Activated CD4-positive, alpha-beta T cell treated with anti-CD3 and anti-CD28 coated beads, Interleukin-2, amount 50 U/mL, for 4 hours (primary cell): ENCODE measurements at places on chromosomes 5 and 9.

DNA sequence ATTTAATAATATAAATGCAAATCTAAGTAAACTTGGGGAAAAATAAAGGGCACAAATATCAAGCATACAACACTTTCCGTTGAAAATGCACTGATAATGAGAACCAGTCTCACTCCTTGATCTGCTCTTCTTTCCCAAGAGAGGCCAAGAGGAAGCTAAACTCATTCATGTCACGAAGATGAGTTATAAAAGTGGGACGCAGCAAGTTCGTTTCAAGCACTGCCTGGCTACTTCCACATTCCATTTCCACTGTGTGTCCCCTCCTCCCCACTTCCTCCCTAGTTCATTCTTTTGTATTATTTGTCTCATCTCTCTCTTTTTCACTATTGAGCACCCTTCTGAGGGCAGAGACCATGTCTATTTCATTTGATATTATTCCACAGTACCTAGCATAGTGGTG, 158.1 kb downstream of the SLC24A2 start:
- DNase-seq: no peak

DNA sequence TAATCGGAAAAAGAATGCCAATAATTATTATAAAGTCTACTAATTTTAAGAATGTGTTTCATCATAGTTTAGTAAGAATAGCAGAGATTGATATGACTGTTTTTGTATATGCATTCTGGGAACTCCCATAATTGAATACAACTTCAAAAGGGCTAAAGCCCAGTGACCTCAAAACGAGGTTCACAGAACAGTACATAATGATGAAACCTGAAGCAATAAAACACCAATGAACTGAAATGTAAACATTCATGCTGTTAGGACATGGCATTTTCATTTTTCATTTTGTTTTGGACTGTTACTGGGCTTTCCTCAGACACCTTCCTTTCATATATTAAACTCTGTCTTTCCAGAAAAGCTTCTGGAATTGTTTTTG, 684 bp upstream of the JMY start:
- no peak for DNase-seq

- DNase-seq: no peak
These were observed 2400.9 kb upstream of the C9orf72 start for GRCh38 chr9:29974197-29974596.

- DNase-seq: no peak
These were observed 11.6 kb upstream of the RNU6ATAC start for GRCh38 chr9:134175808-134176598.

- DNase-seq: no peak
These were observed 35.2 kb downstream of the MTRR start for GRCh38 chr5:7904170-7904569.

GRCh38 chr9:82498541-82499317, 510.2 kb downstream of the SPATA31D1 start:
- no peak for DNase-seq

DNA sequence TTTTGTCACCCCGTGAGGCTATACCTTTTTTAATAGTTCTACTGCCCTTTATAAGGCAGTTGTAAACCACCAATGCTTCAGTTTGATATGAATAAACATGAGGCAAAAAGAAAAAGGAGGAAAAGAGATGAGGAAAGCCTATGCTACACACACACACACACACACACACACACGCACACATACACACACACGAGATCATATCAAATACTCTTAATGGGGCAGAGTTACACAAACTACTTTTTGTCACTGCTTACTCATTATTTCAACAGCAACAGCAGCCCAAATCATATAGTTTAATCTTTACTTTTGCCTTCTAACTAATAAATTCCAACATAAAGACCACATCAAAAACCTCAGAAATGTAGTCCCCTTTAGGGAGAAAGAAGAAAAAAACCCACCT, 116.8 kb upstream of the PAM start:
- DNase-seq: no peak

DNA sequence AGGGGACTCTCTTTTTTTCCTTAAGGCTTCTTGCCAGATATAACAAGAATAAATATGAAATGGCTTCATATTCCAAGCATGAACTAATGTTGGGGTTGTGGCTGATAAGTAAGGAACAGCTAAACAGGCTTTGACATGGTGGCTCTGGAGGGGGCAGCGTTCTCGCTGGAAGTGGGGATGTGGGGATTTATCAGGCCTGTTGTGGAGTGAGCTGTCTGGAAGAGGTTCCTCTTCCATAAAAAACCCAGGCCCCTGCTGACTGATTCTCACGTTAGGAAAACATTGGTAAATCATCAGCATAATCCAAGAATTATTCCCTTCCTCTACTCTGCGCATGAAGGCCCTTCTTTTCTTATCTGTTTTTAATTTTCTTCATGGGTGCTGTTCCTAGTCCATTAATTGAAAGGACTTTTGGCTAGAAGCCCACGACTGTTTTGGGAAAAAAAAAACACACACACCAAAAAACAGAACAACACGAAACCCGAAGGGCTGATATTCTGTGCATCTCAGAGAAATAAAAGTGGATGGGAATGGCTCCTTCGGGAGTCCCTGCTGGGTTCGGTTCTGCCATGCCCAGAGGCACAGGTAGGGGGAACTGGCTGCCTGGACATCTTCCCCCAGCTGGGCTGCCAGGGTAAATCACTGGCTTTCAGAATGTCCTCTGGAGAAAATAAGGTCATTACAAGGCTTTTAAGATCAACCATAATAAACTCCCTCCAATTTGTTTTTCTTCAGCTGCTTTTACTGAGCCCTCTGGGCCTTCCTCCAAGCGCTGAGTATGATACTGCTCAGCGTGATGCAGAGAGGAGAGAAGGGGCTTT, 297.0 kb downstream of the SLIT3 start:
- DNase-seq: no peak

DNA sequence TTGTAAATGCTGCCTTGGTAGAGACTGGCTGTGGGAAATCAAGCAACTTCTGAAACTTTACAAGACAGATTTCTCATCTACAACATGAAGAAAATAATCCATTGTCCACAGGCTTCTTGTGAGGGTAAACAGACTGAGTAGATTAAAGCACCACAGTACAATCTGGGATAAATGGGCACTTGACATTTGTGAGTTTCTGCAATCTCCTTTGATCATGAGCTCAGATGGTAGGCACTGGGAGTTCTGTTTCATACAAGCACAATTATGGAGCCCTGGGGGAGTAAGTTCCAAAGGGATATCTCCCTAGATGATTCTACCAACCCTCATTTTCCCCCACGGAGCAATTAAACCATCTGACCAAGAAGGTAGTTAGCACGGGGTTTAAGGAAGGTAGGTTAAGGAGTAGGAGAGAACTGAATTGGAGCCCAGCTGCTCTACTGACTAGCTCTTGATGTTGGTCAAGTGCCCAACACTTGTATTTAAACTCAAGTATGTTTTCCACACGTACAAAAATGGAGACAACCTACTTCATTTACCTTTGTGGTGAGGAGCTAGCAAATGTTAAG, 479.5 kb upstream of the TNC start:
- no peak for DNase-seq

DNA sequence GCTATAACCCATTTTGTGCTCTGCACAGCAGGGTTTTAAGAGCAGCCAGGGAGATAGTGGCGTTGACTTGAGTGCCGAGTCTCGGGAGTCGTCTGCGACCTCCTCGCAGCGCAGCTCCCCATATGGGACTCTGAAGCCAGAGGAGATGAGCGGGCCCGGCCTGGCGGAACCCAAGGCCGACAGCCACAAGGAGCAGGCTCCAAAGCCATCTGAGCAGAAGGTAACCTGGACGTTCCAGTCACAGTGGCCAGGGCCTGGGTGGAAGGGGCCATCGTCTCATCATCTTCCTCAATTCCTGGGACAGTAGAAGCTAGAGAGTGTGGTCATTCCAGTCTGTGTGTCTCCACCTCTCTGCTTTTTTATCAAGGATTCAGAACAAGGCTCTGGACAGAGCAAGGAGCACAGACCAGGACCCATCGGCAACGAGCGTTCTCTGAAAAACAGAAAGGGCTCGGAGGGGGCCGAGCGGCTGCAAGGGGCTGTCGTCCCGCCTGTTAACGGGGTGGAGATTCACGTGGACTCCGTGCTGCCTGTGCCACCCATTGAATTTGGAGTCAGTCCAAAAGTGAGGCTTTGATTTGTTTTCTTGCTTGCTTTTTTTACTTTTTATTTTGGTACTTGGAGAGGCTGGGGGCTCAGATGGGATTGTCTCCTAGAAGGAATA, 20.2 kb upstream of the POMT1 start:
- no peak for DNase-seq

- no peak for DNase-seq
These were observed 278.7 kb upstream of the ISL1 start for GRCh38 chr5:51104556-51104955.
